ENCODE measurements at places on chromosomes 16 and 17.

DNA sequence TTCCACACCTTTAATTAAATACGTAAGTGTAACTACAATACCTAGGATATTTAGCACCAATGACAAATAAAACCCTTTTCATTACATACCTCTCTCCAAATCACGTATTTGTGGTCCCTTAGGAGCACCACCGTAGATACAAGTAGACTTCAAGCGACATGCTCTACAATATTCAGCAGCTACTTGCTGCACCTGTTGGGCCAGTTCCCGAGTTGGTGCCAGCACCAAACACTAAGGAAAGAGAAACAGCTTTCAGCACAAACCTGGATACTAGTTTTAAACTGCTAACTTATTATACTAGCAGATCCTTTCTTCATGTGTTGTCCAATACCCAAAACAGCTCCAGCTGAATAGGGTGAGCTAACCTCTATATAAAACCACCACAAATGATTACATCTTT is 2.7 kb downstream of the DDX5 start:
- DNase-seq: no peak

GRCh38 chr17:40284085-40284713 is 3.5 kb upstream of the CDC6 start:
- no peak for DNase-seq

DNA sequence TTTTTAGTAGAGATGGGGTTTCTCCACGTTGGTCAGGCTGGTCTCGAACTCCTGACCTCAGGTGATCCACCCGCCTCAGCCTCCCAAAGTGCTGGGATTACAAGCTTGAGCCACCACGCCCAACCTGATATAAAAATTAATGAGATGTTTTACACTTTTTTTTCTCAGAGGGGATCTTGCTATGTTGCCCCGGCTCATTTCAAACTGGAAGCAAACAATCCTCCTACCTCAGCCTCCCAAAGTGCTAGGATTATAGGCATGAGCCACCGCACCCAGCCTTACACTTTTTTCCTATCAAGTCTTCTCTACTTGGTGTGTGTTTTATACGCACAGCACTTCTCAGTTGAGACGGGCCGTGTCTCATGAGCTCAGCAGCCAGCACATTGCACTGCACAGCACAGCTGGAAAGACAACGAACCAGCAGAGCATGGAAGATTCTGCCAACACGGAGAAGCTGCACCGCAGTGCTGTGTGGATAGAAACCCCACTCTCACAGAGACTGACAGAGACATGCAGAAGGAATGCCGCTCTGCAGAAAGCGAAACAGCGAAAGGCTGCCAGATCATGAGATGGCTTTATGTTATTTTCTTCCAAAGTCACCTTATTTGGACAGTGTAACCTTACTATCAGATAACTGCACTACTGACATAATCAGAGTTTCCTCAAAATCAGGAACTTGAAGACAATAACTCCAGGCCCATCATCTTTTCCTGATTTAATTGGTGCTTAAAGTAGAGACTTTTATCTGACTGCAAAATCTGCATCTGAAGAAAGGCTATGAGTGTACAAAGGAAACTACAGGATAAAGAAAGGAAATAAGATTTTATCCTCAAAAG is 6.5 kb upstream of the QRICH2 start:
- no peak for DNase-seq

DNA sequence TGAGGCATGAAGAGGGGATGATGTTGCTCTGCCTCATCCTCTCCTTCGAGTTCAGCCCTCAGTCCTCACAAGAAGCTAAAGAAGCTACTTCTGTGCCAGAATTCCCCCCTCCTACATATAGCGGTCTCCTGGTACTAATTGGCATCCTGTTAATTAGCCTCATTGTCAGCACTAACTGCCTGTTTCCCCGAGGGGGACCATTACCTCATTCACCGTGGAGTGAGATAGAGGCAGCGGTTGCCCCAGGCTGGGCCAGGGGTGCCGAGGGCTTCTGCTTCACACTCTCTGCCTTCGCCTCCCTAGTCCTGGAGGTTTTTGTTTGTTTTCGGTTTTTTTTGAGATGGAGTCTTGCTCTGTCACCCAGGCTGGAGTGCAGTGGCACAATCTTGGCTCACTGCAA is 5.7 kb upstream of the MINK1 start:
- no peak for DNase-seq

- DNase-seq: no peak
Observed at GRCh38 chr16:11170201-11170600, 85.8 kb downstream of the SOCS1 start.

- DNase-seq: peak; percentile 67
Observed at GRCh38 chr16:30184096-30184890, 891 bp downstream of the CORO1A start.

Data from SK-N-SH (cell line).